M059J (cell line): ENCODE measurements at places on chromosomes 3 and 15. TPM values are rescaled to one million over a fixed set of nuclear protein-coding genes. Genes with fewer than 3 reads are reported as not detected.
A peak's percentile ranks its signal among the peaks of the same experiment; 100 is the strongest.

DNA sequence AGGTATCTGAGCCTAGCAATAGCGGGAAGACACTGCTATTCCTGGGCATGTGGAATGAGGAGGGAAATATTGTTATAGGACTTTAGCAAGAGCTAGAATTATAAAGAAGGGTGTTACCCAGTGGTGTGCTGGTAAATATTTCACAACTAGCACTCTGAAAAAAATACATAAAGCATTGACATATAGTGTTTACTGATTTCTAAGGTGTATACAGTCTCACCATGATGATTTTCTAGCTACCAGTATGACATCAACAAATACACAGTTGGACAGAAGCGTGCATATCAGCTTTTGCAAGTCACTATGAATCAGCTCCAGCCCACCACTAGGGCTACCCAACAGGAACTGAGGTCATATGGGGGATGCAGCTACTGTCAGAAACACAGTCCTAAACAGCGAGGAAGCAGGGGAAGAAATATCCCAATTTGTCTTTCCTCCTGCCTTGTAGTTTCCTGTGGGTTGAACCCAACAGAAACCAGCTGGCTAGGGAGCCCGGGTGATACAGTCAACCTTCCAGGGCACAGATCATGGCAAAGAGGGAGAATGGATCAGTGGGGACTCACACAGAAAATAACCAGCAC lies 39.6 kb downstream of the HGD start:
- DNase-seq = peak; percentile 50

- peak; percentile 30 for DNase-seq
Measured at GRCh38 chr15:84749111-84749991, 959 bp downstream of the ZNF592 start.

Gene CIB1
- total RNA-seq = 45.1 and 51.4 TPM in 2 replicates

DNA sequence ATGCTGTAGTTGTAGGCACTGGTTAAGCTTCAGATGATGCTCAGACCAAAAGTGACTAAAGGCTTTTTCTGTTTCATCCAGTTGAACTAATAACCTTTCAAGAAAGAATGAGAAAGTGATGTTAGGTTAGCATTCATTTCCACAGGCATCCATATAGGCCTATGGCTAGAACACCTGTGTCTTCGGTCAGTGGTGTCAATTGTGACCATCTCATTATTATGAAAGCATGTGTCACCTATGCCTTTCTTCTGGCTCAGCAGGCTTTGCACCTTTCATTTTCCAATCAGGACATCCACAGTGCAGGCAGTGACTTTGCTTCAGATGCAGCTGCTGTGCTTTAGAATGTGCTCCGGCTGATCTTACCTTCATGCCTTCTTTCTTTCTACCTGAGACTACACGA lies 57.9 kb downstream of the B3GNT5 start:
- no peak for DNase-seq

Gene ZNF717
- 1.3 and 2.9 TPM in 2 replicates for total RNA-seq

Gene ESYT3
- 0.15 and 0.52 TPM in 2 replicates for total RNA-seq

DNA sequence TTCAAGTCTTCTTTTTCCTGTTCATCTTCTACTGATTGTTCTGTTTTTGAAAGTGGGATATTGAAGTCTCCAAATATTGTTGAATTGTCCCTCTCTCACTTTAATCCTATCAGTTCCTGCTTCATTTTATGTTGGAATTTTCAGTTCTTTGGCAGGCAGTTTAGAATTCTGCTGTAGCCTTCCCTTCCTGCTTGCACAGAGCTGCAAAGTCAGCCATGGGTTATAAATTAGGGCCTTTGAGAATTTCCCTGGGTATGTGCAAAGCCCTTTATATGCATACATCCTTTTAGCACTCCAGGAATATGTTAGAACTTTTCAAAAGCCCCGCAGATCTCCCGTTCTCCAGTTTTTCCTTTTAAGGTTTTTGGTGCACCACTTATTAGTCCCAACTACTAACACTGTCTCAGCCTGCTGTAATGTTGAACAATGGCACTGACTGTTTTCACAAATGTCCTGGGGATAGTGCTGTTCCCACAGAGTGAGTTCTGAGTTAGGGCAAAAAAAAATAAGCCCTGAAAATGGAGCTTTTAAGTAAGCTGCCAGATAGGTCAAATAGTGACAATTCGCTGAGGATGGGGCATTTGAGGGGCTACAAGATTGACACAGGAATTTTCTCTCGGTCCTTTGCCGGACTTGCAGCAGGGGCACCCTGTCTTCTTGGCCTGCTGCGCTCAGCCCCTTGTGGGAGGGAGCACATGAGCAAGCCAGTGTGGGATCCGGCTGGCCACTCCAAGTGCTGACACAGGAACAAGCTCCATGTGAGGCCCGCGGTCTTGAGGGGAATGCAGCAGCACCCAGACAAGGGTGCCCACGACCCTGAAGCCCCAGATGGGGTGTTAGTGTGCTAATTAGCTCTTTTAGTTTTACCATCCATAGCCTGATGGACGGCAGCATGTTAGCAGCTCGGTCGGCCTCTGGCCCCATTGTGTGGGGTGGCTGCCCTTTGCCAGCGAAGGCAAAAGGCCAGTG lies 96.0 kb downstream of the VPS8 start:
- DNase-seq = no peak

DNA sequence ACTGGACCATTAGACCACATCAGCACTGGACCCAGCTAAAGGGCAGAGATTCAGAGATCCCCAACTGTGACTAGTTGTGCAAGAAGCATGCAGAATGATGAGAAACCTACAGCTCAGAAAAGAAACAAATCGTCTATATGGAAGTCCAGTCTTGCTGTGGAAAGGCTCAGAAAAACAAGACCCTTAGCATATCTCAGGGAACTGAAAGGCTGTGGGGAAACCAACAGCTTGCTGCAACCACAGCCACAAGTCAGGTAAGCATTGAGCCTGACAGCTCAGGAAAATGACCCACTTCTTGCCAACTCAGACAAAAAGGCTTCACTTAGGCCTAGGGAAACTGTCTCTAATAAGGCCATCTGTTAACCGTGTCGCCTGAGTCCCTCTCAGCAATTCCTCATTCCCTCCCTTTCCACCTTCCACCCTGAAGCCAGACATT lies 145.6 kb downstream of the LSAMP start:
- DNase-seq = no peak

DNA sequence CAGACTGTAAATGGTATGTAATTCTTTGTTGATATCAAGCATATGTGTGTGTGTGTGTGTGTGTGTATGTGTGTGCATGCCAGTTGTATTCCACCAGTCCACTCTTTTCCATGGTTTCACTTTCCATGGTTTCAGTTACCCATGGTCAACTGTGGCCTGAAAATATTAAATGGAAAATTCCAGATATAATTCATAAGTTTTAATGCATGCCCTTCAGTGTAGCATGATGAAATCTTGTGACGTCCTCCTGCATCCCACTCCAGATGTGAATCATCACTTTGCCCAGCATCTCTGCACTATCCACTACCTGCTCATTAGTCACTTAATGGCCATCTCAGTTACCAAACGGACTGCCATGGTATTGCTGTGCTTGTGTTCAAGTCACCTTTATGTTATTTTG lies 215.9 kb downstream of the GBE1 start:
- no peak for DNase-seq

Gene LCTL
- total RNA-seq = 4.6 and 7.6 TPM in 2 replicates

GRCh38 chr3:161796312-161796711 lies 299.7 kb downstream of the OTOL1 start:
- DNase-seq = no peak

- no peak for DNase-seq
Measured at GRCh38 chr3:194129581-194130133, 6.3 kb upstream of the HES1 start.

GRCh38 chr15:42107473-42107872 lies 13.1 kb upstream of the PLA2G4D start:
- DNase-seq = no peak

DNA sequence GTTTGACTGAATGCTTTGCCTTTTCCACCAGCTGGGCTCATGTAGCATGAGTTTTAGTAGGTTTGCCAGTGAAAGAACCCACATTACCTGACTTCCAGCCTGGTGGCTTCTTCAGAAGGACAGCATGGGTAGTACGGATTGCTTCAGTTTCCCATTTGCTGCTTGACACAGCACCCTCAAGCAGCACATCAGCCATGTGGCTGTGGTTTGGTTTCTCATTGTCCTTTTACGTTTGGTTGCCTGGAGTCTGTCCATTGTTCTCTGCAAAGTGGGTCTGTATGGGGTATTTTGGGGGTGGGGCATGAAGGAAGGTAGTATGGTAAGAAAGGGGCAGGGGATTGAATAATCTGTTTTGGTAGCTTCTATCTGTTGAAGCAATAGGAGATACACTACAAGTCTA lies 227.2 kb upstream of the ICE2 start:
- no peak for DNase-seq

DNA sequence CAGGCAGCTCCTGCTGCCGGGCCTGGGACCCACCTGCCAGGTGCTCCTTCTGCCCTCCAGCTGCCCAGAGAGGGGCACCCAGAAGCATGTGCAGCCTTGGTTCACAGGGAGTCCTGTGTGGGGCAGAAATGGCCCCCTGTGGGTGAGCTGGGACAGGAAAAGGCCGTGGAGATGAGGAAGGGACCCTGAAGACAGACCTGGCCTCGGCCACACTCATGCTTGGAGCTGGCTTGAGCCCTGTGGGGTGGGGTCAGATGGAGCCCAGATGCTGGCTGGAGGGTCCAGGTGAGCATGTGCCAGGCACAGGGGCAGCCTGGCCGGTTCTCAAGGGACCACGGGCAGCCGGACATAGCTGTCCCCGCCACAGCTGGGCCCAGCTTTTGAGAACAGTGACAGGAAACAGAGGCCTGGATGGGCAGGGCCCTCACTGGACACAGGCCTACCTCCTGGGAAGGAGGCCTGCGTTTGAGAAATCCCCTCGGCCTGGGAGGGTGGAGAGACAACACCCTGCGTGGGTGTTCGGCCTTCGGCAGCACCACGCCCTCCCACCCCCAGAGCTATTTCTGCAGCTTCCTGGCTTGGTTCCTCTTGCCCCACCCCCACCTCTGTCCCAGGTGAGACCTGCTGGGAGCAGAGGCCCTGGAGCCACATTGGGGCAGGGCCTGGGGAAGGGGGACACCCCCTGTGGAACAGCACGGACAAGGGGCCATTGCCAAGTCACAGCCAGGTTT lies 132.6 kb upstream of the MEF2A start:
- DNase-seq = no peak

Gene LIPC
- total RNA-seq = 1.6 and 2.5 TPM in 2 replicates

DNA sequence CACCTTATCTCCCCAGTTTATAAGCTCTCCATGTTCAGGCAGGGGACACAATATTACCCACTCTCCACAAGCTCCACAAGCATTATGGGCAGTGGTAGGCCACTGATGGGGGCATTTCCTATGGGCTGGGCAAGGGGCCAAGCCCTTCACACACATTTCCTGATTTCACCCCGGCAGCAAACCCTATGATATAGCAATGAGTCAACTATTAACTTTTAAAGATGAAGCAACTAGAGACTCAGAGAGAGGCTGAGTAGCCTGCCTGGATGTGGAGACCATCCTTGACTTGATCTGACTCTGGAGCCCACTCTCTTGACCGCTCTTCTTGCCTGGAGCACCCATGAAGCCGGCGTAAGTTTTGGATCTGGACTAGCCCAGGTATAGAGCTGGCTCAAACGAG lies 27.4 kb downstream of the FOXL2NB start:
- DNase-seq = peak; percentile 47

DNA sequence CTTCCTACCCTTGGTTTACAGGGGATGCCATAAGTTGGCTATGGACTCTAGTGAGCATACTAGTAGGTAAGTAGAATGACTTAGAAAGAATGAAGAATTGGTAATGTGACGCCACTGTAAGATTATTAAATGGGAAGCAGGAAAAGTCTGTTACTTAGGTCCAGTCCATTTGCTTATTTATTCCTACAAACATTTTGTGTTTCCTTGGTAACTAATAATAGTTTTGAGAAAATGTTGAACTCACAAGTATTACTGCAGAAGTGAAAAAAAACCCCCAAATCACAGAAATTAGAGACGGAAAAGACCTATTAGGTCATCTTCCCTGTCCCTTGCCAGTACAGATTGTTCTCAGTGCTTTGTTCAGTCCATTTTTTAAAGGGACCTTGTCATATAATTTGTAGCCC lies 63.5 kb downstream of the CMSS1 start:
- no peak for DNase-seq

DNA sequence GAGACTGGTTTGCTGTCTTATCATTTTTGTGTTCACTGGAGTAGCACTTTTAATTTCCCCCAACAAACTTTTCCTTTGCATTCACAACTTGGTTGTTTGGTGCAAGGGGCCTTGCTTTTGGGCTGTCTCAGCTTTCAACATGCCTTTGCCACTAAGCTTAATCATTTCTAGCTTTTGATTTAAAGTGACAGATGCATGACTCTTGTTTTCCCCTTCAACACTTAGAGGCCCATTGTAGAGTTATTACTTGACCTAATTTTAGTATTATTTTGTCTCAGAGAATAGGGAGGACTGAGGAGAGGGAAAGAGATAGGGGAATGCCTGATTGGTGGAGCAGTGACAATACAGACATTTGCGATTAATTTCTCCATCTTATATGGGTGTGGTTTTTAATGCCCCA lies 340.1 kb upstream of the MANF start:
- DNase-seq = no peak

Gene RTP4
- 38.1 and 42.8 TPM in 2 replicates for total RNA-seq

Gene KLHL6
- total RNA-seq = not detected in 2 replicates
